LHCN-M2 (cell line): ENCODE measurements at places on chromosomes 12 and 14. TPM values are rescaled to one million over a fixed set of nuclear protein-coding genes. Genes with fewer than 3 reads are reported as not detected.

Gene CPM
- total RNA-seq: 13.3 and 20.5 TPM in 2 replicates

Gene ASIC1
- 1.2 and 4.3 TPM in 2 replicates for total RNA-seq

Gene ABCB9
- 4.6 and 7.8 TPM in 2 replicates for total RNA-seq

- DNase-seq: peak; percentile 44
These were observed 165.8 kb downstream of the EMP1 start for GRCh38 chr12:13362260-13362841.

Gene GPR65
- not detected in 2 replicates for total RNA-seq

GRCh38 chr14:104883681-104884361, 18.8 kb downstream of the CEP170B start:
- DNase-seq: no peak

Gene LRRC10
- total RNA-seq: not detected in 2 replicates

DNA sequence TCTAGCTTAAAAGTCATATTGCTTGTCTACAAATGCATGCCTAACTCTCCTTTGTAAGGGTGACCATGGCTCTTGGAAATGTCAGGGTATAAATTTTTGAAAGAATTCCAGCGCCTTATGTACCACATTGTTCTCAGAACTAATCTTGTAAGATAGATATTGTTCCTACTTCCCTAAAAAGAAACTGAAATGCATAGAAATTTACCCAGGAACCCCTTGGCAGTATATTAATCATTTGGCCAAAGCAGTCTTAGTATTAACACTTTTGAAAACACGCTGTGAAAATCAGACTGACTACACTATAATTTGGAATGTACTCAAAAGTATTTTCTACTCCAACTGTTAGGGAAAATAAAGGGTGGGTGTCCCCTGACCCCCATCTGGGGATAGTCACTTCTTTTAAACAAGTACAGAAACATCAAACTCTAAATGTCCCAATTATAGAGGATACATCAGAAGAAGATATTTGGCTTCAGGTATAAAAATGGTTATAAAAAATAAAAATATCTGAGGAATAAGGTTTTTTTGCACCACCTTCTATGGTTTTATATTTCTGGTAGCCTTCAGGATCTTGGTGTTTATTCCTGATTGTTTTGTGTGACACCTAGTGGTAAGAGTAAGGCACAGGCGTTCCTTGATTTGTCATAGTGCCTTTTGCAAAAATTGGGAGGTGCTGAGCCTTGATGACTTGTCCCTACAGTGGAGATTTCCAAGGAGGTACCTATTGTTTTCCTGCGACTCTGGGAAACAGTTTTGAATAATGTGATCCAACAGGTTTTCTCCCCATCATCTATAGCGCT, 2.2 kb upstream of the NFKBIA start:
- peak; percentile 69 for DNase-seq

DNA sequence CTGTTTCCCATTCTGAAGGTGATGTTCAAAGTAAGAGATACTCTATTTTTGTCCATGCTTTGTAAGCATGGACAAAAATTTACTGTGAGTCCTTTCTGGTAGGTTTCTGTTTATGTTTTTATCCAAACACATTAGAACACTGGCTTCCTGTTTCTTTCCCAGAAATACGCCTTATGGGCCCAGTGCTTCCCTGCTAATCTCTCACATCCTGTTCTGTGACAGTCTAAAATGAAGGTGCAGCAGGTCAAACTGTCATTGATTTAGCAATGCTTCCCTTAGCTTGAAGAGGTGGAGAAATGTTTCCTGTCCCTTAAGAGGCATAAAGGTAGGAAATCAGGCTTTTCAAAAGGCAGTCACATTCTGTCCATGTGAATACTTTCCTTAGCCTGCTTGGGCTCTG, 305.6 kb downstream of the RPS29 start:
- DNase-seq: no peak

GRCh38 chr12:109753054-109753401, 39.4 kb downstream of the FAM222A start:
- no peak for DNase-seq

- no peak for DNase-seq
These were observed 12.4 kb downstream of the ANKRD9 start for GRCh38 chr14:102496958-102497744.

Gene ACSM4
- not detected in 2 replicates for total RNA-seq

Gene KLRB1
- not detected in 2 replicates for total RNA-seq

Gene ENDOU
- total RNA-seq: 0.51 and 0.63 TPM in 2 replicates

Gene MEG3
- total RNA-seq: 80.9 and 81.0 TPM in 2 replicates

DNA sequence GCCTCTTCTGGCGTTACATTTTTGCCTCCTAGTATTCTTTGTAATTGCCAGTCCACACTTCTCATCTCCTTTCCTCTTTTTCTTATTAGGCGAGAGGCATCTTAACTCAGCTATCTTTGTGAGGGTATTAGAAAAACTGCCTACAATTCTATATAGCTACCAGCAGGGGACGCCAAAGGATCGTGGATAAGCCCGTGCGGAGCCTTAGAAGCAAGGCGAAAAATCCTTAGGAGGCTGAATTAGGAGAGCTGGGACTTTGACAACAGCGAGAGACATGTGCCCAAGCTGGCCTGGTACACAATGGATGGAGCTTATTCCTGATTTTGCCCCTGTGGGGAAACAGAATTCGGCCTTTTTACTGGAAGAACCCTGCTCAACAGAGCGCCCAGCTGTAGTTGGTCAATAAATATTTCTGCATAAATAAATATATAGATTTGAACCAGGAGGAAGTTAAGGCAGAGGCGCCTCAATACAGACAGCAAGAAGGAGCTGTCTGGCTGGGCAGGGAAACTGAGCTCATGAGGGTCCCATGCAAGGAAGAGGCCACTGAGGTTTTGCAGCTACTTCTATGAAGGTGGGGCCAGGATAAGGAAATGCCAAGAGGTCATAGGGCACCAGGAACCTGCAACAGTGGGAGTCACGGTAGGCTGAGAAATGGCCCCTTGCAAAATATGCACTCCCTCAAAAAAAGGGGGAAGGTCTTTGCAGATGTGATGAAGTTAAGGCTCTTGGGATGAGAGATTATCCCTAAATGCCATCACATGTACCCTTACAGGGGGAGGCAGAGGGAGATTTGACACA, 14.6 kb upstream of the RBM19 start:
- peak; percentile 47 for DNase-seq

GRCh38 chr14:90412058-90412457, 15.2 kb downstream of the CALM1 start:
- DNase-seq: no peak

- DNase-seq: no peak
These were observed 215.7 kb upstream of the IGF1 start for GRCh38 chr12:102696045-102696444.

- no peak for DNase-seq
These were observed 255.7 kb upstream of the TMPO start for GRCh38 chr12:98259693-98260092.

DNA sequence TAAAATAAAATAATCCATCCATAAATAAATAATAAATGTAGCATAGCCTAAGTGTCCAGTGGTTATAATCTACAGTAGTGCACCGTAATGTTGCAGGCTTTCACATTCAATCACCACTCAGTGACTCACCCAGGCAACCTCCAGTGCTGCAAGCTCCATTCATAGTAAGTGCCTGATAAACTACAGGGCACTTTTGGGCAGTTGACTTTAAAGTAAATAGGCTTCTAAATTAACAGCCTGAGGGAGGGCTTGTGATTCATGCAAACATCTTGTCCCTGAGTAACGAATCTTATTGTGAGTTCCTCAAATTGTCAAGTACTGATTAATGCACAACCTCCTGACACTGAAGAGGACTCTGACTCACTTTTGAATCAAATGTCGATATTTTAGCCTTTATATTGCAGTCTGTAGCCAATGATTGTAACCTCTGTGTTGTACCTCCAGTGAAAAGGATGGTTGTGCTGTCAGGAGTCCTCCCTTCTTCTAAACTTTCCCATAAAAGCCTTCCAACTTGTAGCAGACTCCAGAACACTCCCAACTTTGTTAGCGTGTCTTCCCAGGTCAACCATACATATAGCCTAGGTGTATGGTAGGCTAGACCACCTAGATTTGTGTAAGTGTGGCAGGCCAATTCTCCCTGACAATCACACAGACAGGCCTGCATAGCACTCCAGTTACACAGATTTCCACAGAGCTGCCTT, 55.0 kb upstream of the BICD1 start:
- peak; percentile 58 for DNase-seq

GRCh38 chr14:46344327-46344937, 307.1 kb downstream of the RPL10L start:
- DNase-seq: peak; percentile 2

Gene TAS2R13
- 0.06 and 0.63 TPM in 2 replicates for total RNA-seq

- DNase-seq: no peak
These were observed 69.3 kb upstream of the HMGA2 start for GRCh38 chr12:65754744-65755595.

Gene COCH
- 0.40 and 1.5 TPM in 2 replicates for total RNA-seq

Gene MSI1
- not detected in 2 replicates for total RNA-seq

DNA sequence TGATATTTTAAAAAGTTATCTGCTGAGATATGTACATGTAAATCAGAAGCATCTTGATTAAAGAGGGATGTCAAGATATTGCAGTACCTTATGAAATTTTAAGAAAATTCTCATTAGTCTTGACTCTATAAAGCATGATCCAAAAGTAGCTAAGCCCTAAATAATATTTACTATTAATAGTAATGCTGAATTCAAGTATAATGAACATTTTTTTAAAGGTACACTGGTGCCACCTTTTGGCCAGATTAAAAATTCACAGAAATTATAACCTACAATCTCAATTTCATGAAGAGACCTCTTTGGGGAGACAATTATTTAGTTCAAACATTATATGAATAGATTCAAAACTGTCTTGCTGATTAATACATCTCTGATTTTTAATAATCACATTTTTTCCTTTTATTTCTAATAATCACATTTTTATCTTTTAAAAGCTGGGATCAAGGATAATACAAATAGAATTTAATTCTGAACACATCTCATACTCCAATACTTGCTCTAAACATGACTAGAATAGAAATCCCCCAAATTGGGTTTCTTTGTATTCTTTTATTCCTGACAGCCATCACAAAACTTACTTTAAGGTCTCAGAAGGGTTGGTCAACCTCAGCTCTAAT, 13.4 kb downstream of the AKAP5 start:
- no peak for DNase-seq

- no peak for DNase-seq
These were observed 12.2 kb upstream of the CALCOCO1 start for GRCh38 chr12:53739214-53740129.

DNA sequence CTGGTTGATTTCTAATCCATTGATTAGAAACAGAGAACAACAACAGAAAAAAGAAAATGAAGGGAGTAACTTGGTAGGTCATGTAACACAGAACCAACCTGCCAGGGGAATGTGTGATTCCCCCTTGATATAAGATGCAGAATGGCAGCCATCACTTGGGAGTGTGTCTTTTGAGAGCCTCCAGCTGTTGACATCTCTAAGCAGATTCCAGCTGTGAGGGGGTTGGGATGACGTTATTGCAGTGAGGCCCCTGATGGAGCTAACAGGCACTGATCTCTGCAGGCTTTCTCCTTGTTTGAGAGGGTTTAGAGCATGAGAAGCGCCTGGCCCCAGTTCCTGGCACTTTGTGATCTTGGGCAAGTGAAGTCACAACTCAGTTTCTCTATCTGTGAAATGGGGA, 124.9 kb downstream of the PELI2 start:
- no peak for DNase-seq

GRCh38 chr12:91577586-91578539, 395.2 kb upstream of the DCN start:
- DNase-seq: peak; percentile 49
